ENCODE measurements at places on chromosomes 7 and 10.

DNA sequence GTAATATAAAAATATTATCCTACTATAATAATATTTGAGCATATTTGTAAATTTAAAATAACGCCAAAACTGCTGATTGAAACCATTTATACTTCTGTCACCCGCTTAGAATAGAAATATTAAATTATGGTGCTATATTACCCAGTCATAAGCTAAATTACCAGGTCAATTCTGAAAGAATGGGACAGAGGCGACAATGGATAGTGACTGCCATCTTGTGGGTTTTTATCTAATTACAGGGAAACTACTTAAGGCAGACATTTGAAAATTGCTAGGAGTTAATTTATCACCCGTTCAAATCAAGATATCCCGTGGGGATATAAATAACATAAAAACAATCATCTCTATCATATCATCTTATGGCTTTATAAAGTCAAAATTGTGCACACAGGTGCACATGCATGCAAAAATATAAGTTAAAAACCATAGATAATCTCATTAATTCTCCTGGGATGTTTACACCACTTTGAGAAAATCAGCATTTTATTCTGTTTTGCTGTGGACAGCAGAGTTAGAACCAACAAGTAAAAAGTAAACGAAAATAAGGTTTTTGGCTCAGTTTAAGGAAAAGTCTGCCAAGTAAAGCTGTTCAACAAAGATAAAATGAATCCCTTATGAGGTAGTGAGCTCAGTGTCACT lies 41.3 kb upstream of the HPSE2 start:
- DNase-seq: no peak

DNA sequence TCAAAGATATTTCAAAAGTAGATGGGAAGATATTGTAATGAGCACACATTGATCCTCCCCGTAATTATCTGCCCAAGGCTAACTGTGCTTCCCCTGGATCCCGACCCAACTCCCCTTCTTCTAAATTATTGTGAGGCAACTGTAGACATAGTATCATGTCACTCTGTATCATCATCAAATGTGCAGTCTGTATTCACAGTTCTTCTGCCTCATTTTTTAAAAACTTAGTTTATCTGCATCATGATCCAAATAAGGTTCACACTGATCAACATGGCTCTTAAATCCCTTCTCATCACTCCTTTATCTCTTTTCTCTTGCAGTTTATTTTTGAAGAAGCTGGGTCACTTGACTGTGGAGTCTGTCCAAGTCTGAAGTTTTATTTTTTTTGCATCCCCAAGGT lies 27.5 kb downstream of the CDCA7L start:
- no peak for DNase-seq

DNA sequence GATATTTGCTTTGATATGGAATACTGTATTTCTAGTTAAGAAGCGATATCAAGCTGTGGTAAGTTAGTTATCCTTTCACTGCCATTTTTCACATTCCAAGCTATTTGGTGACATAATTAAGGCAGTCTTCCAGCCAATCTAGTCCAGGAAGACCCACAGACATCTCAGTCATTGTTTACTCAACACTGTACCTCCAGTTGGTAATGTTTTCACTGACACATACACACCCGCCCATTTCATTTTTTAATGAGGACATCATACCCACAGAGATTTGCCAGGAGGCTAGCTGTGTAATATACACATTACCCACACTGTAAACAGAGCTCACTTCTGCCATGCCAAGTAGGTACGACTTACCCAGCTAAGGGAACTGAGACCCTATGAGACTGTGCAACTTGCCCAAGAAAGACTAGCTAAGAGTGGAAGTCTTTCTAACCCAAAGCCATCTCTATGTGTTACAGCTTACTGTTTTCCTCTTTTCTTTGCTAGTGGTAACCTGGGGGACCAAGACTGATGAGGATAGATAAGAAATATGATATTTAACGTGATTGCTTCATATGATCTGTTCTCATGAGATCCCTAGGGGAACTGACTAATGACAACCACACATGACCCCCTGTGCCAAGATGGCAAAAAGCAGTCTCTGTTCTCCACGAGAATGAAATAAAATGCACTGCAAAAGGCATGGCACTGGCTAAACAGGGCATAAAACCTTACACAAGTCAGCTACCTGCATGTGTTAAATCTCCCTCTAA lies 179.0 kb downstream of the DGKI start:
- no peak for DNase-seq

DNA sequence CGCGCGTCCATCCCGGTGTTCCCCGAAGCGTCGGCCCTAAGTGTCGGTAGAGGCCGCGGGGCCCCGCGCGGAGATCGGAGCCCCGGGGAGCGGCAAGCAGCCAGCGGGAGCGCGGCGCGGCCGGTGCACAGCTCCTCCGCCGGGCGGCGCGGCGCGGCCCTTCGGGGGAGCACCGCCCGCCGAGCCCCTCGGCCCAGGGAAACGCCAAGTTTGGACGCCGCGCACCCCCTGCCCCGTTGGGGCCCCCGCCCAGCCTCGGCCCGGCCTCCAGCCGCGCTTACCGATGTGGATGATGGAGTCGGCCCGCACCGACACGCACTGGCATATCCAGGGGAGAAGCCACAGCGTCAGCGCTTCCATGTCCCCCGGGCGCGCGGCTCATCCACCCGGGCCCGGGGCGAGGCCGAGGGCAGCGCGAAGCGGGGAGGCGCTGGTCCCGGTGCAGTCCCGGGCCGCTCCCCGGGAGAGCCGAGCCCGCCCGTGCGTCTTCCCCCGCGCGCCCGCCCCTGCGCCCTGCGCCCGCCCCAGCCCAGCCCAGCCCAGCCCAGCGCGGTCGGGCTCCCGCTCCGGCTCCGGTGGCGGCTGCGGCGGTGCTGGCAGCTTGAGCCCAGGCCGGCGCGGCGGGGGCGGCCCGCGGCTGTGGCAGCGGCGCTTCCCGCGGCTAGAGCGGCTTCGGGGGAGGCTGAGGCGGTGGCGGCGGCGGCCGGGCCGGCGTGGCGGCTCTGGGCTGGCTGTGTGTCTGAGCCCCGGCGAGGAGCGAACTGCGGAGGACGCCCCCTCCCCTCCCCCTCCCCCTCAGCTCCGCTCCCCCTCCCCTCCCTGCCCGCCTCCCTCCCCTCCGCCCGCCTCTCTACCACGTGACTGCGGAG lies at the start of gene GRID1:
GRID1 (minus strand) TSS at position 763 of the 869 bp plus-strand sequence.
- DNase-seq: peak; percentile 12

GRCh38 chr10:58373442-58373827 lies 11.8 kb upstream of the TFAM start:
- no peak for DNase-seq

- DNase-seq: no peak
Observed at GRCh38 chr7:50714857-50715256, 67.8 kb downstream of the GRB10 start.

DNA sequence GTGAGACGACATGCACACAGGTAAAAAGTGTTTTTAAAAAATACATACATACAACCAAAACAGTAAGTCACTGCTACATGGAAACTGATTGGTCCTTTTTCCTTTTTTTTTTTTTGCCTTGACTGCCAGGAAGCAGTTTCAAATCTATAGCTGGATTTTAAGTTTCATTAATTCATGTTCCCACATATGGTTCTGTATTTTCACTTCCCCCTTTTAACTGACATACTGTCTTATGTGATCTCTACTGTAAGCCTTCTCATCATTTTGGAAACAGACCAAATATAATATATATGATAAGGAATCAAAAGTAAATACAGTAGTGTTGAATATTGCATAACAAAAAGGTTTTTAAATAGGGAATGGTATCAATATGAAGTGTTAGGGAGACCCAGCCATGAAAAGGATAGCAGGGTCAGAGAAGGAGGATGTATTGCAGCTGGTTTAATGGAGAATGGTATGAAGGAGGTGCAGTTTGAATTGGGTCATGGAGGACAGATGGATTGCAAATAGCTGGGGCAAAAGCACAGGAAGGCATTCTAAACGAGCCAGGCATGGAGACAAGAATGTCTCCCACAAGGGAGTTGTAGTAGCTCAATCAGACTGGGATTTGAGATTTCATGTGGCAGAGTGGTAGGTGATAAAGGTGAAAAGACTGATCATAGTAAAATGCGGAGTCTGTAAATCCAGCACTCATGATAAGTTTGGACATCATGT lies 5.4 kb downstream of the CAV1 start:
- no peak for DNase-seq

DNA sequence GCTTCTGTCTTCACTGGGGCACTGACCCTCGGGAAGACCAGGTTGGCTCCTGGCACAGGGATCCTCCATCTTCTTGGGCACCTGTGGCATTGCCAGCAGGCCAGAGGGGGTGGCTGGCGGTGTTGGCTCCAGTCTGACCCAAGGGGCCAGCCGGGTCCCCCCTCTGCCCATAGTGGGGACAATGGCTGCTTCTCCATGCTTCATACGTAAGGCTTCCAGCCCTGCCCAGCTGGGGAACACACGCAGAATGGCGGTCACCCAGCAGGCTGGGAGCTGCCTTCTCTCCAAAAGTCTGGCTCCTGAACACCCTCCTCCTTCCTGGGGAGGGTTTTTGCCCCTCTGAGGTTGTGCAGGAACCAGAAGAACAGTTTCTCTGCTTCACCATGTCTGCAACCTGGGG lies 106.8 kb downstream of the NEURL1 start:
- DNase-seq: no peak

GRCh38 chr10:75405598-75406461 lies 4.3 kb upstream of the ZNF503 start:
- no peak for DNase-seq

DNA sequence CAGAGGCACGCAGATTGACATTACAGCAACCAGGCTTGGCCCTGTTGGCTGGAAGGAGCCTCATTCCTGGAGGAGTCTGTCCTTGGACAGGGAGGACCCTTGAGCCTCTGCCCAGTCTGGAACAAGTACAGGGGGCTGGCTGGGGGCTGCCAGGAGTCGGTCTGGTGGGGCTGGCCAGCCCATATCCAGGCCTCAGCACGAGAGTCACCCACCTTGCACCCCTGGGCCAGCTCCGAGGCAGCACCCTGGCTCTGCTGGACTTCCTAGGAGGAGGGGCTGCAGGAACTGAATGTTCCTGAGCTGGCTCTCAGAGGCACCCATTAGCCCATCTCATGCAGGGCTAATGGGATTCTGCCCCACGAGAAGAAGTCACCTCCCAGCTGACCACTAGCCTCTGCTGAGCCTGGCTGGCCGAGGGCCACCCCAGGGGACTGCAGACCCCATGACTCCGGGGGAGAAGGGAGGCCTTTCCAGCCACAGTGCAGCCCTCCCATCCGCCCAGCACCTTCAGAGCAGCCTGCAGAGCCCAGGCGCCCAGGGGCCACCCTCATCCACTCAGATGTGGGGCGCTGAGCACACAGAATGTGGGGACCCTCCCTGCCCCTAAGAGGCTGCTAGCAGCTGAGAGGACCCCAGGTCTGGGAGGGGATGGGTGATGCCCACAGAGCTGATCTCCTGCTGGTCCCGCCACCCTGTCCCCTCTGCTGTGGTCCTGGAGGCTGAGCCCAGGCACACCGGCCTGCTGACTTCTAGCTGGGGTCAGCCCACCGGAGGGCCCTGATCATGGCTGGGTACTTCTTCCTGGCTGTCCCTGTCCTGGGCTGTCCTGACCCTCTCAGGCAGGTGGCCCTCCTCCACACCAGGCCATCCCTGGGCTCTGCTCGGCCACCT lies 14.8 kb upstream of the INPP5A start:
- no peak for DNase-seq

GRCh38 chr7:131326576-131326975 lies 1.1 kb upstream of the MKLN1 start:
- DNase-seq: no peak
